Stimulated activated CD8-positive, alpha-beta memory T cell treated with anti-CD3 and anti-CD28 coated beads, Interleukin-7, amount 100 ng/mL, for 1 hour (primary cell): ENCODE measurements at places on chromosomes 4 and X.

DNA sequence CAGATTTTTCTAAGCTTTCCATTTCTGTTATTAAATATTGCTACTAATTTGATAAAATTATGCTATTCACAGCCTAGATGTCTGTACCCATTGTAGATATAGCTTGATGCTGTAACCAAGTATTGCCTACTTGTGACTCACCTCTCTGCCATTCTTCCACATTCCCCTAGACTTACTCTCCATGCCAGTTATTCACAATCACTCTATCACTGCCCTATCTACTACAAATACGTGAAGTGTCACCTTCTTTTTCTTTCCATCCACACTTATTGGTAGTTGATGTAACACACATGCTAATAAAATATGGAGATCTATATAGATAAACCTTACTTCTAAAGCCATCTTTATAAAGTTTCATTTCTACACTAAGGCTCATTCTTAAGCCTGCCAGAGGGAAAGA is 179.4 kb upstream of the PACRGL start:
- DNase-seq = no peak

- no peak for DNase-seq
Measured at GRCh38 chr4:59553063-59553720, 1646.9 kb upstream of the ADGRL3 start.

GRCh38 chr4:74503580-74503979 is 58.6 kb downstream of the AREG start:
- no peak for DNase-seq

- DNase-seq = no peak
Measured at GRCh38 chrX:19034025-19034424, 50.1 kb upstream of the PHKA2 start.

DNA sequence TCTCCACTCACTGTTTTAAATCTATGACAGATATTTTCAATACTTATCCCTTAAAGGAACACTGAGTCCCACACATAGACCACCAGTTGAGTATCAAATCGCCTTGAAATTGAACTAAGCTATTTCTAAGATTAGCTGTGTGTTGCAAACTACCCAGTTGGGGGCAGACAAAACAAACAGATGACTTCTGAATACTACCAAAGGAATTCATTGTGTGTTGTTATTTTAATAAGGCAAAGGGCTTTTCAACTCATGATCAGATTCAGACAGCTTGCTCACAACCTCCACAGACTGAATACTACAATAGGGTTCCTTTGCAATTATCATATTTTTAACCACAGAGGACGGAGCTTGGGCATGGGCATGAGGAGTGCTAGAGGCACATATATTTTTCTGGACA is 283.0 kb upstream of the GPC4 start:
- no peak for DNase-seq
